Activated CD8-positive, alpha-beta T cell treated with anti-CD3 and anti-CD28 coated beads, Interleukin-2, amount 10 ng/mL, durations not matched to agents 7 days and 5 days (primary cell): ENCODE measurements at places on chromosomes 16 and 17. TPM values are rescaled to one million over a fixed set of nuclear protein-coding genes. Genes with fewer than 3 reads are reported as not detected.

Gene CCL14
- not detected for total RNA-seq

Gene DHRS7C
- not detected for total RNA-seq

Gene EFNB3
- total RNA-seq, result not detected

Gene ZNF174
- total RNA-seq, result 12.3 TPM

Gene ATP1B2
- total RNA-seq, result not detected

Gene WNK4
- 0.66 TPM for total RNA-seq

Gene FBXO39
- total RNA-seq, result 1.9 TPM

Gene ST6GALNAC1
- total RNA-seq, result not detected

Gene NLRC3
- 94.6 TPM for total RNA-seq

Gene CES1
- total RNA-seq, result not detected

Gene TMEM100
- not detected for total RNA-seq

Gene CSNK2A2
- 62.2 TPM for total RNA-seq

Gene ALDH3A1
- not detected for total RNA-seq

Gene HBM
- not detected for total RNA-seq

Gene TNFRSF17
- total RNA-seq, result not detected

Gene CHRNE
- 0.26 TPM for total RNA-seq

Gene TPSG1
- total RNA-seq, result not detected

Gene AGRP
- not detected for total RNA-seq

Gene CACNG1
- not detected for total RNA-seq

Gene ARHGAP23
- total RNA-seq, result 0.47 TPM

Gene RAB37
- 19.6 TPM for total RNA-seq

Gene ZFHX3
- total RNA-seq, result 2.9 TPM

Gene NGFR
- total RNA-seq, result 0.11 TPM

Gene CCDC154
- total RNA-seq, result 1.5 TPM

Gene KCNH6
- total RNA-seq, result not detected

Gene HBA2
- not detected for total RNA-seq

Gene PDE6G
- 80.3 TPM for total RNA-seq

Gene ZNF423
- total RNA-seq, result not detected

Gene TBC1D3D
- total RNA-seq, result 1.1 TPM

Gene PHB1
- total RNA-seq, result 181 TPM

Gene DHX38
- 69.3 TPM for total RNA-seq

Gene FMNL1
- 395 TPM for total RNA-seq

Gene CCL7
- total RNA-seq, result not detected

Gene WSB1
- 121 TPM for total RNA-seq

Gene TCAP
- total RNA-seq, result 1.8 TPM

Gene ERI2
- 15.4 TPM for total RNA-seq

Gene TBC1D3L
- 17.1 TPM for total RNA-seq

Gene LRRC36
- not detected for total RNA-seq

Gene RAB11FIP3
- 23.4 TPM for total RNA-seq

Gene SRSF1
- total RNA-seq, result 383 TPM

Gene CHMP6
- 35.5 TPM for total RNA-seq

Gene OR1A1
- total RNA-seq, result not detected

Gene TNFSF13
- 9.0 TPM for total RNA-seq

Gene SCN4A
- not detected for total RNA-seq

Gene PRSS21
- total RNA-seq, result 5.2 TPM

Gene IKZF3
- total RNA-seq, result 31.1 TPM

Gene PLD6
- total RNA-seq, result 3.8 TPM

Gene NHLRC4
- total RNA-seq, result 1.6 TPM

Gene SEPTIN12
- total RNA-seq, result not detected

Gene MYH3
- 3.2 TPM for total RNA-seq

Gene RNF157
- total RNA-seq, result 165 TPM
